ENCODE measurements at places on chromosomes 11 and 22.

- no peak for DNase-seq
Observed at GRCh38 chr11:78828676-78829075, 254.0 kb upstream of the NARS2 start.

DNA sequence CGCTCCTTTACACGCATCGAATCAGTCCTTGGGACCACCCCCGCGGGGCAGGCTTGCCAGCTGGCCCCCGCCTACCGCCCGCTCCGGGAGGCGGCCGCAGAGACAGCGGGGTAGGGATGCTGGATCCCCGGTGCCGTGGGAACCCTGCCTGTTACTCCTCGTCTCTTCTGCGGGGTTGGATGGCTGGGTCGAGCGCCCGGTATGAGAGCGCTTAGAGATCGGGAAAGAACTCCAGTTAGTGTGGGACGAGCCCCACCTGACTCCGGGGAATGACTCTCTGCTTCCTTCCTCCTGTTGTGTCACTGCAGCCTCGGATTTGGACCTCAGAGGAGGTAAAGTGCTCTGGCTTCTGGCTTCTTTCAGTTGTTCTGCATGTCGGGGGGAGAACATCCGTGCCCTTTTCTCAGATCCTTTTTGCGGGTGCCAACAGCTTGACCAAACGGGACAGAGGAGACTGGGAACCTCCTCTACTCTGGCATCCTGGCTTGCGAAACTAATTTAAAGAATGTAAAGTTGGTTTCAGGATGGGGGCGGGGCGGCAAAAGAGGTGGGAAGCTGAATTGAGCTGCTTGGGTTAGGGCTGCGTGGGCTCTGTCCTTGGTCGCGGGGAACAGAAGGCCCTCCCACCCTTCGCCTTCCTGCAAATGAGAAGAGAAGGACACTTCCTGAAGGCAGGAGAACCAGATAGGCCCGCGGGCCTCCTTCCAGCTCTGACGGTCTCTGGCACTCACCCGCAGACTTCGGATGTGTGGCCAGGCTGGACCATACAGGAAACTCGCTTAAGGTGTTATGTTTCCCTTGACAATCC, 938 bp downstream of the LAYN start:
- peak; percentile 3 for DNase-seq

- no peak for DNase-seq
Observed at GRCh38 chr11:41307296-41308080, 152.0 kb downstream of the LRRC4C start.

DNA sequence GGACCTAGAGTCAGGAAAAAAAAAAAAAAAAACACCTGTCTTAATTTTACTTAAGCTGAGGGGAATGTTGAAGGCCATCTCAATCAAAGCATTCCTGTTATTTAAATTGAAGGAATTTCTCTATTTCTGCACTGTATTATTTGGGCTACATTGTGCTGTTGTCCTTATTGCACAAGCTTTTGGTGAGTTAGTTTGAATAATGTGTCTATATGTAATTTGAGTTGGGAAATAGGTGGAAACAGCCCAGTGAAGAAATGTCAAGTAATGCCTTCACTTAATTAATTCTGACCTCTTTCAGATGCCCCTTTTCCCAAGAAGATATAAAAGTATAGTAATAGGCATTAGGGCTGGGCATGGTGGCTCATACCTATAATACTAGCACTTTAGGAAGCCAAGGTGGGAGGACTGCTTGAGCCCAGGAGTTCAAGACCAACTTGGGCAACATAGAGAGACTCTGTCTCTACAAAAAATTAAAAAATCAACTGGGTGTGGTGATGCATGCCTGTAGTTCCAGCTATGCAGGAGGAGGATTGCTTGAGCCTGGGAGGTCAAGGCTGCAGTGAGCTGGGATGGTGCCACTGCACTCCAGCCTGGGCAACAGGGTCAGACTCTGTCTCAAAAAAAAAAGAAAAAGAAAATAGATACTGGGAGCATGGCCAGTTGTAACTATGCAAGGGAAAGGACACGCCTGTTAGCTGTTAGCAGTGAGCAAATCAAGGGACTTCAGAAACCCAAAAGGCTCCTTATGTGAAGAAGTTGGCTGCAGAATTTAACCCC, 34.9 kb downstream of the OR10A6 start:
- no peak for DNase-seq

DNA sequence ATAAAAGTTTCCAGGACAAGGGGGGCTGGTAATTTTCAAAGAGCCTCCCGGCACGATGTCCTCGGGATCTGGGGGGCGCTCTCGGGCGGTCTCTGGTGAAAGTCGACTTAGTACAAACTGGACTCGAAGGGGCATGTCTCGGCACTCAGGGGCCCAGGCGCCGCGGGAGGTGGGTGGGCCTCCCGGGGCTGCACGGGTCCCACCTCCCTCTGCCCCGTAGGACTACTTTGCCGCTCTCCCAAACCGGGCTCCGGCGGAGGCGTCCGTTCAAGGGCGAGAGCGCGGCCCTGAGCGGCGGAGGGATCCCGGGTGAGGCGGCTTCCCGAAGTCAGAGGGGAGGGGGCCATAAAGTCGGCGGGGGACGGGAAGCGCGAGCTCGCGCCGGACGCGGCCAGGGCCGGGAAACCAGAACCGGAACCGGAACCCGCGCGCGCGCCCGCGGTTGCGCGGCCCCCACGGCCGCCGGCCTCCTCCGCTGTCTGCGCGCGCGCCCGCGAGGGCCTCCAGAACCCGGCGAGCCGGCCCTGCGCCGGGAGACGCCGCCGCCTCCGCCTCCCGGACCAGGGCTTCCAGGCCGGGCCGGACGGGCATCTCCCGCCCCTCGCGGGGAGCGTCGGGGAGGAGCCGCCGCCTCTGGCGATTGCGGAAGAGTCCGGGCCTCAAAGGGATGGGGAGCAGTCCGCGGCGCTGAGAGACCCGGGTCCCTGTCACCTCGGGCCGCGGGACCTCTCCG, at the start of gene ARHGEF12:
Gene ARHGEF12, plus strand, starts transcription at position 506 of the 733 bp plus-strand sequence. CDS start 831 bp downstream, outside the sequence.
- peak; percentile 83 for DNase-seq

GRCh38 chr11:119332111-119332765, 2.1 kb upstream of the RNF26 start:
- no peak for DNase-seq

DNA sequence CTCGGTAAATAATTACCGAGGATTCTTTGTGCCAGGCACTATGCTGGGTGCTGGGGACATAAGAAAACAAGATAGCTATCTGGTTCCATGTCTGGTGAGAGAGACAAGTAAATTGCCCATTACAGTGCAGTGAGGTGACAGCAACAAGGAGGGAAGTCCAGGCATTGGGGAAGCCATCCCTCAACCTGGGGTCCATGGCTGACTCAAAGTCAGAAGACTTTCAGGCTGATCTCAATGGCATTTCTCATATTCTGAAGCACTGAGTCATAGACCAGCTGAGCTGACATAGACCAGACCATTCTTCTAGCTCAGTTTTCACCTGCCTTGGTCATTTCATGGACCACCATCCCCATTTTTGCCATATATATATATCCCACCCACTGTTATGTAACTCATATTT, 158.8 kb downstream of the TTC17 start:
- DNase-seq, result no peak

- no peak for DNase-seq
Observed at GRCh38 chr11:119752946-119753345, 23.9 kb upstream of the NECTIN1 start.
